GM23338 (cell line): ENCODE measurements at places on chromosomes 1 and 21.

DNA sequence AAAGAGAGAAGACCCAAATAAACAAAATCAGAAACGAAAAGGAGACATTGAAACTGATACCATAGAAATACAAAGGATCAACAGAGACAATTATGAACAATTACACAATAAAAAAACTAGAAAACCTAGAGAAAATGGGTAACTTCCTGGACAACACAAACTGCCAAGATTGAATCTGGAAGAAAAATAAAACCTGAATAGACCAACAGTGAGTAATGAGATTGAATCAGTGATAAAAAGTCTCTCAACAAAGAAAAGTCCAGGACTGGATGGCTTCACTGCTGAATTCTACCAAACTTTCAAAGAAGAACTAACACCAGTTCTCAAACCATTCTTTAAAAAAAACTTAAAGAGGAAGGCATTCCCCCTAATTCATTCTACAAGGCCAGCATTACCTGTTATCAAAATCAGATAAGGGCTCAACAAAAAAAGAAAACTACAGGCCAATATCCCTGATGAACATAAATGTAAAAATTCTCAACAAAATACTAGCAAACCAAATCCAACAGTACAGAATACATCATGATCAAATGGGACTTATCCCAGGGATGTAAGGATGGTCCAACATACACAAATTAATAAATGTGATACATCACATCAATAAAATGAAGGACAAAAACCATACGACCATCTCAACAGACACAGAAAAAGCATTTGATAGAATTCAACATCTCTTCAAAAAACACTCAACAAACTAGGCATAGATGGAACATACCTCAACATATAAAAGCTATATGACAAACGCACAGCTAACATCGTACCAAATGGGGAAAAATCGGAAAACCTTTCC is 119.9 kb downstream of the ACBD6 start:
- DNase-seq, result no peak

DNA sequence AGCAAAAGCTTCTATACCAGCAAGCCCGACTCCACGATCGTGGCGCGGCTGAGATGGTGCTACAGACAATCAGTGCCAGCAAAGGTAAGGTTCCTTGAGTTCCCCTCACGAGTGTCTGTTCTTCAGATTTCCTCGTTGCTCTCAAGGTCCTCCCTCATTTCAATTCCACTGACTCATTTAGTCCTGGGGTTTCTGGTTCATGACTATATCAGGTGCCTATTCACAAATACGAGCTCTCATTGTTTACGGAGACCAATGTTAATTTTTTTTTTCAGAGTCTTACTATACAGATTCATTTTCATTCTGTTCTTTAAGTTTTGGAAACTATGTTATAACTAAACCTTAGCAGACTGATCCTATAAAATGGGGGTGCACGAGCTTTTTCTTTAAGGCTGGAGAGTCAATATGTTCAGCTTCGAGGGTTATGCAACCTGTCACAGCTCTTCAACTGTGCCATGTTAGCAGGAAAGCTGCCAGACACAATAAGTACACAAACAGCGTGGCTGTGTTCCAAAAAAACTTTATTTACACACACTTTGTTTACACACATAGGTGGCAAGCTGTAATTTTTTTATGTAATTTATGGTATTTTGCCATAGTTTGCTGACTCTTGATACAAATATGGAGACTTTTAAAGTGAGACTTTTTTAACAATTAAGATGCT is 134.3 kb downstream of the ZP4 start:
- no peak for DNase-seq

DNA sequence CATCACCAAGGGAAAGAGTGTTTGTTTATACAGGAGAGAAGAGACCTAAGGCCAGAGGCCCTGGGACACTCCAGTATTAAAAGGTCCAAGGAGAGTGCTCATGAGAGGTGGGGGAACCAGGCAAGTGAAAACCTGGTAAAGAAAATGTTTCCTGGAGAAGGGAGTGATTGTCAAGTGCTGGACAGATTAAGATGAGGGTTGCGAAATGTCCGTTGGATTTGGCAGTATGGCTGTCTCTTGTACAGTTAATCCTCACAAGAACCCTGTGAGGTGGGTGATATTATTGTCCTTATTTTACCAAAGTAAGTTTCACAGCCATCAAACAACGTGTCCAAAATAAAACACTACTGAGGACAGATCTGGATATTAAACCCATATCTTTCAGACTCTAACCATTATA is 44.2 kb downstream of the RPAP2 start:
- DNase-seq, result no peak

GRCh38 chr1:81681114-81681513 is 119.6 kb upstream of the ADGRL2 start:
- peak; percentile 3 for DNase-seq

DNA sequence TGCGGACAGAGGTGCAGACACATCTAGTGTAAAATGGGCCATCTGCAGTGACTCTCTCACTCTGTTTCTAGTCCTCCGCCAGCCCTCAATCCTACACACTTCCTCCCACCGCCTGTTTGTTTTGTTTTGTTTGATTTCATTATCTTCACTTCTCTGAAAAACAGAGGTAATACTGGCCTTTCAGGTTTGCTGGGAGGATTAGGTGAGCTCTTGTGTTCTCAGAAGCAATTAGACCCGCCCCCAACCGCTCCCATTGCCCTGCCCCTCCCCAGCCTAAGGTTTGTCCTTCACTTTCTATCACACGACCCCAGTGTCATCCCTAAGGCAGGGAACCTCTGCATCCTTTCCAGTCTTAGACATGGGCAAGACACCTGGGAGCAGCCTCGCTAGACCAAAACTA is 43.2 kb upstream of the TACSTD2 start:
- DNase-seq, result peak; percentile 45
